HTR-8/SVneo (cell line): ENCODE measurements at places on chromosomes 5 and 9.

GRCh38 chr5:8958602-8959001, 587.3 kb downstream of the SEMA5A start:
- no peak for DNase-seq

DNA sequence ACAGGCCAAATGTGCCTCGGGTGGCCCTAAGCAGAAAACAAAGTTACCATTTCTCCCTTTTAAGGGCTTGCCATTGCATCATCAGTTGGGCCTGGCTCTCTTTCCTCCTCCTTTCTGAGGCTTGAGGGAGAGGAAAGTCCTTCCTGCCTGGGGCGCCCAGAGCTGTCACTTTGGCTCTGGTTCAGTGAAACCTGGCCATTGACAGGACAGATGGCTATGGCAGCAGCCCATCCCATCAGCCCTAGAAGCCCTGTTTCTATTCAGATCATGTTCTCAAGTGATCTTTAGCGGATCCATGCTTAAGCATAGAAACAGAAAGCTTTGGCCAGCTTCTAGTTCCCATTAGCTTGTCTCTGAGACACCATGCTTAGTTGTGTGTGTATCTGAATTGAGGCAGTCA, 293.4 kb downstream of the YTHDC2 start:
- DNase-seq, result no peak

DNA sequence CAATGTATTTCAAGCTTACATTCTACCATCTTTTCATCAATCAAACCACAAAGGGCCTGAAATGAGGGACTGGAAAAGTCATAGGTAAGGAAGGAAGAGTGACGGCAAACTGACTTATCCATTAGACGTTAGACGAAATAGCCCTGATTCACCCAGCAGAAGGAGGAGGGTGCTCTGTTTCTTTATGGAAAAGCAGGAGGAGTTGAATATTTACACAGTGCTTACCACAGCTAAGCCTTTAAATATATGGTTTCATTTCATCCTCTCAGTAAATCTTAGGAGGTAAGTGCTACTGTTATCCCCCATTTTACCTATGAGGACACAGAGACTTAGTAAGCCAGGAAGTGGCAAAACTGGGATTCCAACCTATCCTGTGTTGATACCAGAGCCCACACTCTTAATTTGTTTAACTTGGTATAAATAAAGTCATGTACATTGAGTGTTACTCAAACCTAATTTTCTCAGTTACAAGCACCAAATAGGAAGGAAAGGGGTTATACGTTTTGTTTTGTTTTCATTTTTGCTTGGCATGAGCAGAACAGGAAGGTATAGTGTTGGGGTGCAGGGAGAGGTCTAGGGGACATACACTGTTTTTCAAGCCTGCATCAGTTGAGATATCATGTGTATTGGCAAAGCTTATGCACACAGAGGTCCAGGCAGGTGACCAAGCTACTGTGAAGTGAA, 98.1 kb upstream of the IFNK start:
- DNase-seq, result no peak

- DNase-seq, result no peak
Measured at GRCh38 chr5:424301-425110, 18.5 kb upstream of the EXOC3 start.

DNA sequence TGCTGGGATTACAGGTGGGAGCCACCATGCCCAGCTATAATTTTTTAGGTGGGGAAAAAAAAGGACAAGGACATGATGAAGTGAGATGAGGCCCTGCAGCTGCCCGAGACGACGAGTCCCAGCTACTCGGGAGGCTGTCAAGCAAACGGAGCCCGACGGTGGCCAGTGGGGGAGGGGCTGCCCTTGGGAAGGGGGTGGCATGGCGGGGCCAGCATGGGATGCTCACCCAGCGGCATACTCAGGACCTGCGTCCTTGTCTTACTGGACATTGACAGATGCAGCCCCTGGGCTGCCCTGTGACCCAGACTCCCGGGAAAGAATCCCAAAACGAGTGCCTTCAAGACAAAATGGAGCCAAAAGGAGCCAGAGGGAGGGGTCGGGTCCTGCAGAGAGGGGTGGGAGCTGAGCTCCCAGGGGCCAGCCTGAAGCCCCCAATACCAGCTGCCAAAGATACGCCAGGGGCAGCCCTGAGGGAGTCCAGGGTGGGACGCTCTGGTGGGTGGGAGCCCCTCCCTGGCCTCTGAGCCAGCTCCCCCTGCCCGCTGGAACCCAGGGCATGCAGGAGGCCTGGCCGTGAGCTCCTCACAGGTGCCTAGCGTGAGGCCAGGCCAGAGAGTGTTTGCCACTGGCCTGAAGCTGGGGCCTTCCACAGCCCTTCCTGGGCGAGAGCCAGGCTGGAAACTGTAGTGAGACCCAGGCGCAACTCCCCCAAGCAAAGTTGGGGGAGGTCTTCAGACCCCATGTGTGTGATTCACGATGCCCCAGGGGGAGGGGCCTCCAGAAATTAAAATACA, 15.7 kb downstream of the CCDC187 start:
- no peak for DNase-seq

- no peak for DNase-seq
Measured at GRCh38 chr5:158068964-158069363, 210.0 kb upstream of the CLINT1 start.

DNA sequence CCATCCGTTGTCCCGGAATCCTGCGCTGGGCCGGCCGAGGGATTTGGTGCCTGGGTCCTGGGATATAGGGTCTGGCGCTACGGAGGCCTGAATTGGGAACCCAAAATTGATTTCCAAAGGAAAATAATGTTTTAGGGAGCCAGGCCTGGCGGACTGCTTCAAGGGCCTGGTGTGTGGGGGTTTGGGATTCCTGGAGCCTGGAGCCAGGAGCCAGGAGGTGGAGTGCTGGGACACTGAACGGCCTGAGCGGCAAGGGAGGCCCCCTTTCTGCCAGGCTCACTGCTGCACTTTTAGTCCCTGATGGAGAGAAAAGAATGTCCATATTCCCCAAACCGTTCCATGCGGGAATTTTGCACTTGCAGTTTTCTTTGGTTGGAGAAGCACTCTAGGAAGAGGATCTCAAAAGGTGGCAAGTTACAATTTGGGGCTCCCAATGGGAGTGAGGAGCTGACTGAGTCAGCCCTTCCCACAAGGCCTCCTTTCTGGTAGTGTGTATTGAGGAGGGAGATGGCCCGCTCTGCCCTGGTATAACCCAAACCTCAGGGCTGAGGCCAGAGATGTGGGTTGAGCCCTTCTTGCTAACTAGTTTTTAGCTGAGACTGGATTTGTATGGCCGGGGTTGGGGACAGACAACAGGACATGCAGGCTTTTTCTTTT, 2.2 kb downstream of the LMX1B start:
- DNase-seq, result no peak

DNA sequence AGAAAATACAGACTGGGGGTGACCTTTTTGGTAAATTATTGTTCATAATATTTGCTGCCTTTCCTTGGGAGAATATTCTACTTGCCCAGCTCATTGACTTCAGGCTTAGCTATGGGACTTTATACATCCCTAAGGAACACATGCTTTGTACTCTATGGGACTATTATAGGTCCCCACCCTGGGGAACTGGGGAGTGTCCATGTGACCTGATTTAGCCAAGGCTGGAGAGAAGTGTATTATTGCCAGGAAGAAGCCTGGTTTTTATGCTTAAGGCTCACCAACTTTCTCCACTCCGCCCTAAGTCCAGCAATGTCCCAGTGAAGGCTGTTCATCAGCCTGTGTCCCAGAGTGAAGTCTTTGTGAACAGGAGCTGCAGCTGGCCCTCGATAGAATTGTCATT, 16.6 kb upstream of the DRD1 start:
- DNase-seq, result no peak

DNA sequence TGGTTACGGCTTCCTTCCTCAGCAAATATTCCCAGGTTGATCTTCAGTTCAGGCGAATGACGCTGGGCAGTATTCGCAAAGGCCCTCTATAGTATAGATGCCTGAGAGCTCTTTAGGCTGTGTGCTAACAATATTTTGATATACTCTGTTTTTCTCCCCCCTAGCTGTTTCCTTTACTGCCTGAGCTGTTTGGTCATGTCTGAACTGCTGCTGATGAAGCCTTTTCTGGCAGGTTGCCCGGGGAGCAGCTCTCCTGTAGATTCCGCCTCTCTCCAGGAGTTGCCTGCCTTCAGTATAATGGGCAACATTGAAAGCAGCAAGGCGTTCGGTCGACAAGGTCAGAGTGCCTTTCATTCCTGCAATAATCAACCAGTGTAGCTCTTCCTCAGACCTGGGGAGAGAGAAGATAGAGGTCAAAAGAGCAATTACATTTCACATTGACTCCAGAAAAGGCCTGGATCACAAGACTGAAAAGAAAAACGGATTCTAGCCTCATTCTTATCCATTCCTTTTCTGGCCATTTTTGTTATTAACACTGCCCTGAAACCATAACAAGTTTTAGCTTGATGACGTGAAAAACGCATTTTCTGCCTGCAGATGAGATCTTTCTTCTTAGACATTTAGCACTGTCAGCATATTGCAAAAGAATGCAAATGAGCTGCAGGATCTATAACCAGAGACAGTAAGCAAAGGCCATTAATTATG, 60.1 kb upstream of the ZNF608 start:
- peak; percentile 42 for DNase-seq

- no peak for DNase-seq
Measured at GRCh38 chr5:645421-645820, 33.3 kb downstream of the CEP72 start.

- DNase-seq, result no peak
Measured at GRCh38 chr5:126370796-126371718, 52.2 kb upstream of the GRAMD2B start.

DNA sequence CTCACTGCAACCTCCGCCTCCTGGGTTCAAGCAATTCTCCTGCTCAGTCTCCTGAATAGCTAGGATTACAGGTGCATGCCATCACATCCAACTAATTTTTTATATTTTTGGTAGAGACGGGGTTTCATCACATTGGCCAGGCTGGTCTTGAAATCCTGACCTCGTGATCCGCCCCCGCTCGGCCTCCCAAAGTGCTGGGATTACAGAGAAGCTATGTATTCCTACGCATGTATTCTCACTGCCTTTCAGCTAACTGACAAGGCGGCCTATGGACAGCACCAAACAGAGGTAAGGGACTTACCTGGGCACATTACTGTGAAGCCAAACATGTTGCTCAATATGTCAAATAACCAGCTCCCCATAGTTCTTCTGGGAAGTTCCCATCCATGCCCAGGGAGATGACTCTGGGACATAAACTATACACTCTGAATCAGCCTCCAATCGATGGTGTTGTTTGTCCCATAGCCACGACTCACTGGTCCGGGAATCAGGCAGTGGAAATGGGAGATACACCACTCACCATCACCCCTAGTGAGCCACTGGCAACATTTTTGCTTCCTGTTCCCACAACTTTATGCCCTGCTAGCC, 114.6 kb downstream of the SYK start:
- no peak for DNase-seq

DNA sequence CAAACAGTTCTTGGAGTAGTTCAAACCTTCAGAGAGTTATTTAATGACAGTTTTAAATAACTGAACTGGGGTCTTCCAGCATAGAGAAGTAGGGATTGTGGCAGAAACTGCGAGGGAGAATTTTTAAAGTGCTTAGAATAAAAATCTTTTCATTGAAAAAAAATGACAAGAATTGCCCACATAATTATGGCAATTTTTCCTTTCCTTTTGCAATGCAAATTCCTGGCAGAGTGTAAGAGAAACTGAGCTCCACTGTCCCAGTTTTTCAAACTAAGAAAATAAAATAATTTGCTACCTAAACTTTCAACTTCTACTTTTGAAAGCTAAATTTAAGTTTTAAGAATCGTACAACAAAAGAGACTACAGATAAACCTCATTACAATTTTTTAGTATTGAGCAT, 2.3 kb upstream of the PTGER4 start:
- DNase-seq, result no peak

GRCh38 chr9:105967797-105968196, 273.5 kb downstream of the TMEM38B start:
- no peak for DNase-seq

DNA sequence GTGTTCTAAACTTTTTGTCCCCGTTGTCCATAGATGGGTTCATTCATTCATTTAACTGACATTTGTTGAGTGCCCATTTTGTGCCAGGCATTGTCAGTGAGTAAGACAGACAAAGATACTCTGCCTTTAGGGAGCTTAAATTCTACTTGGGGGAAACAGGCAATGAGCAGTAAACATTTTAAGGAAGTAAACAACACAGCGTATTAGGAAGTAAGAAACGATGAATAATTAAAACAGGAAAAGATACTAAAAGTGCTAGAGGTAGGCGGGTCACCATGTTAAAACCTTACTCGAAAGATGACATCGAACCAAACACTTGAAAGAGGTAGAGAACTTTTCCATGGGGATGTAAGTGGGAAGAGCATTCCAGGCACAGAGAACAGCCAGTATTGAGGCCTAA, 5.5 kb upstream of the MAML1 start:
- DNase-seq, result no peak
